ENCODE measurements at places on chromosomes 2 and 18.
A peak's percentile ranks its signal among the peaks of the same experiment; 100 is the strongest.

DNA sequence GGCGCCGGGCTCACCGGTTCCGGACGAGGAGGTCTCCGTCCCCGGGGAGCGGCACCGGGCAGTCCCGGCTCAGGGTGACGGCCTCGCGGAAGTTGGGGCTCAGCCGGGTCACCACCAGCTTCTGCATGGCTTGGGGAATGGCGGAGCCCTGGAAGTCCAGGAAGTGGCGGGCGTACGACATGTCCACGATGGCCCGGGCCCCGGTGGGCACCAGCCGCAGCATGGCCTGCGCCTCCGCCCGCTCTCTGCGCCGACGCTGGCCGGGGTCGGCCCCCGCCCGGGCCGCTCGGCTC is 157 bp downstream of the PTGR3 start:
- peaks cover 62% of the 10 kb centered on the region for H3K4me1 ChIP-seq
- H3K4me3 ChIP-seq, result peak overlapping the region; percentile 73
- DNase-seq, result no peak
- H3K27ac ChIP-seq, result peak overlapping the region; percentile 98
- no peaks in the 10 kb centered on the region for H3K36me3 ChIP-seq

GRCh38 chr2:190838492-190838910 is 42.1 kb upstream of the GLS start:
- H3K4me3 ChIP-seq, result no peak overlapping the region
- H3K27ac ChIP-seq, result no peak overlapping the region
- H3K4me1 ChIP-seq, result peaks cover 11% of the 10 kb centered on the region
- no peak for DNase-seq
- no peaks in the 10 kb centered on the region for H3K27me3 ChIP-seq
- no peaks in the 10 kb centered on the region for H3K36me3 ChIP-seq

- H3K4me1 ChIP-seq, result no peaks in the 10 kb centered on the region
- peak overlapping the region; percentile 8 for H3K27ac ChIP-seq
- DNase-seq, result no peak
- no peaks in the 10 kb centered on the region for H3K27me3 ChIP-seq
Measured at GRCh38 chr2:100182494-100183361, 40.3 kb upstream of the AFF3 start.

- H3K4me3 ChIP-seq, result no peak overlapping the region
- no peak for DNase-seq
- no peak overlapping the region for H3K27ac ChIP-seq
- H3K4me1 ChIP-seq, result no peaks in the 10 kb centered on the region
- H3K27me3 ChIP-seq, result no peaks in the 10 kb centered on the region
- H3K36me3 ChIP-seq, result no peaks in the 10 kb centered on the region
Measured at GRCh38 chr2:24913911-24914310, 6.1 kb downstream of the ADCY3 start.
